ENCODE measurements at places on chromosomes 2 and 18. TPM values are rescaled to one million over a fixed set of nuclear protein-coding genes. Genes with fewer than 3 reads are reported as not detected.

The IHH gene
- total RNA-seq, result not detected

The CDH19 gene
- not detected for total RNA-seq

The ABCG5 gene
- total RNA-seq, result not detected

The RASGRP3 gene
- total RNA-seq, result 13.1 TPM

The CCDC138 gene
- total RNA-seq, result 3.3 TPM

The MLPH gene
- 11.7 TPM for total RNA-seq

The MC2R gene
- total RNA-seq, result not detected

The TRIM43 gene
- total RNA-seq, result not detected

The STPG4 gene
- total RNA-seq, result not detected

The RSAD2 gene
- total RNA-seq, result not detected

The HOXD13 gene
- not detected for total RNA-seq

The EPB41L3 gene
- 49.5 TPM for total RNA-seq

The LGALSL gene
- 7.4 TPM for total RNA-seq

The TMEM17 gene
- 1.1 TPM for total RNA-seq

The HRH4 gene
- total RNA-seq, result not detected

The SCN7A gene
- 4.3 TPM for total RNA-seq

The ALK gene
- total RNA-seq, result not detected

The AGAP1 gene
- total RNA-seq, result 16.3 TPM

The GAL3ST2 gene
- not detected for total RNA-seq

The LOXHD1 gene
- total RNA-seq, result not detected

The CCDC88A gene
- total RNA-seq, result 16.2 TPM

The NPPC gene
- total RNA-seq, result not detected

The RAB6C gene
- not detected for total RNA-seq

The CFC1 gene
- total RNA-seq, result not detected

The DPP4 gene
- total RNA-seq, result 96.3 TPM

The GLS gene
- 150 TPM for total RNA-seq

The VWA3B gene
- not detected for total RNA-seq

The RGPD3 gene
- 0.43 TPM for total RNA-seq

The TTC21B gene
- 14.0 TPM for total RNA-seq

The TACR1 gene
- under 0.01 TPM for total RNA-seq

The AMER3 gene
- not detected for total RNA-seq

The CD8B gene
- total RNA-seq, result not detected

The CTAGE1 gene
- under 0.01 TPM for total RNA-seq

The CPLX4 gene
- total RNA-seq, result not detected

The SMYD1 gene
- 0.77 TPM for total RNA-seq

The LONRF2 gene
- 1.0 TPM for total RNA-seq

The DNPEP gene
- total RNA-seq, result 63.8 TPM

The FSIP2 gene
- under 0.01 TPM for total RNA-seq

The ANKRD29 gene
- total RNA-seq, result 0.82 TPM

The DSC2 gene
- total RNA-seq, result 3.7 TPM

The SERPINB3 gene
- not detected for total RNA-seq

The EPC2 gene
- total RNA-seq, result 13.9 TPM

The RBBP8 gene
- total RNA-seq, result 17.7 TPM

The ARPC2 gene
- total RNA-seq, result 471 TPM

The OSBPL1A gene
- 51.6 TPM for total RNA-seq

The CDKL4 gene
- 0.58 TPM for total RNA-seq

The AMMECR1L gene
- 13.8 TPM for total RNA-seq

The KLF11 gene
- 9.7 TPM for total RNA-seq

The AGXT gene
- not detected for total RNA-seq

The CIB4 gene
- total RNA-seq, result not detected

The SPDYA gene
- not detected for total RNA-seq

The NAT8 gene
- not detected for total RNA-seq

The CCDC74B gene
- 2.0 TPM for total RNA-seq

The PARD3B gene
- 6.8 TPM for total RNA-seq

The CAPN13 gene
- total RNA-seq, result not detected
